ENCODE measurements at places on chromosomes 2 and 18. TPM values are rescaled to one million over a fixed set of nuclear protein-coding genes. Genes with fewer than 3 reads are reported as not detected.

Gene CHST10
- 15.6 TPM for total RNA-seq

Gene MYO7B
- 0.54 TPM for total RNA-seq

Gene SH3RF3
- 15.8 TPM for total RNA-seq

Gene ID2
- 384 TPM for total RNA-seq

Gene HOXD8
- 4.3 TPM for total RNA-seq

Gene ANO7
- 0.81 TPM for total RNA-seq

Gene NPC1
- total RNA-seq: 58.6 TPM

Gene ATP8B1
- 17.4 TPM for total RNA-seq

Gene TMEM169
- total RNA-seq: not detected

Gene PLA2R1
- total RNA-seq: 6.8 TPM

Gene PSMA8
- total RNA-seq: not detected

- peak overlapping the region; percentile 87 for H3K4me3 ChIP-seq
- no peaks in the 10 kb centered on the region for H3K36me3 ChIP-seq
- peak overlapping the region; percentile 98 for H3K27ac ChIP-seq
- no peaks in the 10 kb centered on the region for H3K27me3 ChIP-seq
Measured at GRCh38 chr2:47907039-47907781, 912 bp upstream of the FBXO11 start.

- H3K36me3 ChIP-seq: no peaks in the 10 kb centered on the region
- H3K27ac ChIP-seq: no peak overlapping the region
- H3K27me3 ChIP-seq: no peaks in the 10 kb centered on the region
- no peak for ATAC-seq
Measured at GRCh38 chr2:60826111-60826510, 55.3 kb upstream of the REL start.

GRCh38 chr2:171136024-171136423 lies 24.7 kb downstream of the TLK1 start:
- no peak for ATAC-seq
- H3K27me3 ChIP-seq: no peaks in the 10 kb centered on the region
- H3K27ac ChIP-seq: no peak overlapping the region

DNA sequence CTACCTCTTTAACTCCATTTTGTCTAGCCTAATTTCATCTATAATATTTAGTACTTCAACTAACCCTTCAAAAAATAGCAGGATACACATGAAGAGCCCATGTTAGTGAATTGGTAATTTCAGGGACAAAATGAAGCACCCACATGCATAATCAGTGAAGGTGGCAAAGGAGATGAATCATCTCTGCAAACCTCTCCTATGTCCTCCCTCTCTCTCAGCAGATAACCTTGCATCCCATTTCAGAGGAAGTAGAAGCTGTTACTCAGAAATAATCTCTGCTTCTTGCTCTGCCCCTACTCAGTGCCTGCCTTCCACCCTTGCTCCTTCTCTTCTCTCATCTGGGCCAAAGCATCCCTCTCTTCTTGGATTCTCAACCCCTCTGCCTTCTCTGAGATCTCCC lies 60.2 kb upstream of the CAVIN2 start:
- no peak overlapping the region for H3K27ac ChIP-seq
- H3K4me1 ChIP-seq: no peaks in the 10 kb centered on the region
- no peak overlapping the region for H3K4me3 ChIP-seq
- ATAC-seq: no peak

DNA sequence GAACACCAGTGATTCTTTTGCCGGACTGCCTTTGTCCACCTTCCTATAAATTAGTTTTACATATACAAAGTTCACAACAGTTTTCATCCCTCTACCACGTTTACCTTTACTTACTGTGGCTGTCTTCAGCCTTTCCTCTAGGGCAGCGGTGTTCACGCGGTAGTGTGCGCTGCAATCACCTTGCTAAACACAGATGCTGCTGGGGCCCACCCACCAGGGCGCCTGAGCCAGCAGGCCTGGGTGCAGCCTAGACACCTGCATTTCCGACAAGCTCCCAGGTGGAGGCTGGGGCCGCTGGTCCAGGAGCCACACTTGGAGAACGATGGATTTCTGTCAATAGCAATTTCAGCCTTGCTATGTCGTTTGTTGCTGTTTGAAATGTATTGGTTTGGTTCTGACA lies 83.1 kb downstream of the NDUFA10 start:
- no peak for ATAC-seq
- no peak overlapping the region for H3K27ac ChIP-seq

- no peaks in the 10 kb centered on the region for H3K4me1 ChIP-seq
- ATAC-seq: peak; percentile 87
- H3K36me3 ChIP-seq: no peaks in the 10 kb centered on the region
- peak overlapping the region; percentile 73 for H3K27ac ChIP-seq
Measured at GRCh38 chr18:3665780-3666525, 216.0 kb downstream of the TGIF1 start.

- H3K27me3 ChIP-seq: no peaks in the 10 kb centered on the region
- no peak for ATAC-seq
- no peaks in the 10 kb centered on the region for H3K36me3 ChIP-seq
- no peak overlapping the region for H3K27ac ChIP-seq
- H3K4me1 ChIP-seq: peaks cover 29% of the 10 kb centered on the region
Measured at GRCh38 chr2:230412846-230413245, 3.2 kb upstream of the SP100 start.

- no peaks in the 10 kb centered on the region for H3K36me3 ChIP-seq
- ATAC-seq: no peak
- no peaks in the 10 kb centered on the region for H3K4me1 ChIP-seq
- no peak overlapping the region for H3K4me3 ChIP-seq
Measured at GRCh38 chr2:109472331-109472959, 141.3 kb downstream of the SEPTIN10 start.

DNA sequence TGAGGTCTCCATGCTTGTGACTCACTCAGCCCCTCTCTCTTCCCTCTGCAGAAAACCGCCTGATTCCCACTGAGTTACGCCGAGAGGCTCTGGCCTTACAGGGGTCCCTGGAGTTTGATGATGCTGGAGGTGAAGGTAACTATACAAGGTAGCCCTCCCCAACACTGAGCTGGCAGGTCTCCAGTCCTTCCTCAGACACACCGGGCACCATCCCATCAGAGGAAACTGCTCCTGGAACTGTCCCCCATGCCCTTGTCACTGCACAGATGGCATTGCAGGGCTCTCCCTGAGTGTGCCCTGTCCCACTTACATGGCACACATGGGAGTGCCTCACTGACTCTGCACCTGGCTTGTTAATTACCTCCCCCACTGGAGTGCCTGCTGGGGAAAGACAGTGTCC lies 1.9 kb downstream of the IMP4 start:
- H3K27ac ChIP-seq: no peak overlapping the region
- H3K4me3 ChIP-seq: no peak overlapping the region
- H3K4me1 ChIP-seq: peaks cover 33% of the 10 kb centered on the region
- no peaks in the 10 kb centered on the region for H3K36me3 ChIP-seq

GRCh38 chr2:191686066-191686465 lies 8.1 kb downstream of the NABP1 start:
- H3K36me3 ChIP-seq: no peaks in the 10 kb centered on the region
- no peak overlapping the region for H3K27ac ChIP-seq
- H3K4me1 ChIP-seq: no peaks in the 10 kb centered on the region
- no peaks in the 10 kb centered on the region for H3K27me3 ChIP-seq
- no peak for ATAC-seq
- no peak overlapping the region for H3K4me3 ChIP-seq

GRCh38 chr2:207891086-207891844 lies 121.6 kb upstream of the FZD5 start:
- H3K4me3 ChIP-seq: no peak overlapping the region
- no peak for ATAC-seq
- H3K27me3 ChIP-seq: no peaks in the 10 kb centered on the region
- no peaks in the 10 kb centered on the region for H3K36me3 ChIP-seq
- H3K27ac ChIP-seq: no peak overlapping the region

DNA sequence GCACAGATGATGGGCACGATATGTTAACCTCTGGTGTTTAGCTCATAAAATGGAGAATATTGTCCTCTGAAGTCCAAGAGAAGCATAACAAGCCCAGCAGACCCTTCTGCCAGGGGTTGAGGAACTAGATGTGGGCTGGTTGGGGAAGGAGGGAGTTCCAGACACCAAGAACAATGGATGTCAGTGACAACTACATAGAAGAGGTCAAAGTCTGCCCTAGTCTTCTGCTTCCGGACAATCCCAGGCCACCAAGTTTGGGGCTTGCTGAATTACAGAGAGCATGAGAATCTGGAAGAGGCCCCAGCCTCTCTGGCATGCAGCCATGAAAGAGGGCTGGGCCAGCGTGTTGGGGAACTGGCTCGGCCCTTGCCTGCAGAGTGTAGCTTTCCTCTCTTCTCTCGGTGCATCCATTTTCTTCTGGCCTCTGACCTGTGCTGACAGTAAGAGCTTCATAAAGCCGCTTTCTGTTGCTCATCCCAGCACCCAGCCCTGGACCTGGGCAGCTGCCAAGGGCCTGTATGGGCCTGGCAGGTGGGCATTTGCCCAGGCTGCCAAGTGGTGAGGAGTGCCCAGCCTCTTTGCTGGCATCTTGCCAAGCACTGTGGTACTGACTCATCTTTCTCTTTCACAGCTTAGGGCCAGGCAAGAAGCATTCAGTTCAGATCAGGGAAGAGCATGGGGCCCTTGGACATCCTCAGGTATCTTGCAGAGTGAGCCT lies 14.6 kb upstream of the LAPTM4A start:
- H3K4me3 ChIP-seq: no peak overlapping the region
- no peaks in the 10 kb centered on the region for H3K27me3 ChIP-seq
- no peaks in the 10 kb centered on the region for H3K36me3 ChIP-seq
- H3K4me1 ChIP-seq: no peaks in the 10 kb centered on the region

DNA sequence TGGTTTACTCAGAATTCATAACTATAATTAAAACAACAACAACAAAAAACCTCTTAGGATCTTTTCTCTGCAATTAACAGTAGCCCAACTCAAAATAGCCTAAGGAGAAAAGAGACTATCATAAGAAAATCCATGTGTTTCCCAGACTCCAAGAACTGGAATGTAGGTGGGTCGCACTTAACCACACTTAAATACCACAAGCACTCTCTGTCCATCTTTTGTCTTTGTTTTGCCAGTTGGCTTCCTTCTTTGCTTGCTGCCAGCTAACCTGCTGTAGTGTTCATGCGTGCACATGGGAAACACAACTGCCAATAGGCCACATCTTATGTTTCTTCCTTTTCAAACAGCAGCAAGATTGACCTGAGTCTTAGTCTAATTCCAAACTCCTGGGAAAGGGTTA lies 24.1 kb upstream of the ACVR1 start:
- no peak for ATAC-seq
- H3K4me3 ChIP-seq: no peak overlapping the region
- H3K27me3 ChIP-seq: no peaks in the 10 kb centered on the region
- H3K4me1 ChIP-seq: no peaks in the 10 kb centered on the region
- H3K27ac ChIP-seq: no peak overlapping the region

DNA sequence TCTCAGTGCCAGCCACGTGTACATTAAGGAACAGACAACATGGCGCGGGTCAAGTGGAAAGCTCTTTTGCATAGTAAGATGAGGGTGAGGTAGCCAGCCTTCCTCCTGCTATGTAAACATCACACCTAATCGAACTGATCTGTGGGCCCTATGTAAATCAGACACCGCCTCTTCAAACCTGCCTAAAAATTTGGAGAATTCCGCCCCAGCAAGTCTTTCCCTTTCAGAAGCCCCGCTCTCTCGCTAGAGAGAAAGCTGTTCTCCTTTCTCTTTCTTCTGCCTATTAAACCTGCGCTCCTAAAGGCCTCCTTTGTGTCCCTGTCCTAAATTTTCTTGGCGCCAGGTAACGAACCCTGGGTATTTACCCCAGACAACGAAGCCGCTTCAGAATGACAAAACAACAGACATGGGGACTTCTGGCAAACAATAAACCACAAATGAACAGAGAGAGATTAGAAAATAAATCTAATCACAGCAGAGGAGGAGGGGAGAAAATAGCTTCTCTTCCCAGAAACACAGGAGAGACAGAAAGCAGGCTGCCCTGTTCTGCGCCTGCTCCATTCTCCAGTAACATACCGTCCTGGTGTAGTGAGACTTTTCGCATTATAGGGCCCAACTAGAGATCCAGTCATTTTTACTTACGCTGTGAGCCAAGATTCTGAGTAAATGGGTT lies 31.9 kb upstream of the CYP1B1 start:
- H3K36me3 ChIP-seq: no peaks in the 10 kb centered on the region
- no peak for ATAC-seq
- no peaks in the 10 kb centered on the region for H3K27me3 ChIP-seq
- H3K4me1 ChIP-seq: no peaks in the 10 kb centered on the region
- H3K27ac ChIP-seq: no peak overlapping the region
- no peak overlapping the region for H3K4me3 ChIP-seq

DNA sequence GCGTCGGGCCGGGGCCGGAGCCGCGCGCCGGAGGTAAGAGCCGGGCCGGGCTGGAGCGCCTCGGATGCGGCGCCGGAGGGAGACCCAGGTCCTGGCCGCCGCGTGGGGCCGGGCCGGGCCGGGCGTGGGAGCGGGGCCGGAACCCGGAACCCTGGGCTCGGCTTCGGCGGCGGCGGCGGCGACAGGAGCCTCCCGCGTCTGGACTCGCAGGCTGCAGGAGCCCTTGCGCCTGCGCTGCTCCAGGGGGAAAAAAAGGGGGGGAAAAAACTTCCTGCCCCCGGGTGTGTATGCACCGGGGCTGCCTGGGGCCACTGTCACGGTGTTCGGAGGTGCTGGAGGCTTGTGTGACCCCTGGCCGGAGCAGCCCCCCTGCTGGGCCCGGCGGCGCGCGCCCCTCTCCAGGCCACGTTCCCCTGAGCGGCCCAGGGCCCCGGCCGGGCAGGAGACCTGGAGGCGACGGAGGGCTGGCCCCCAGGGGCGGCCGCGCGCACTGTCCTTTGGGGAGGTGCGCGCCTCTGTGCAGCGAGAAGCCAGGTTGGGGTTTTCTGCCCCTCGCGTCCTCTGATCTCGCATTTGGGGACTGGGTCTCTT lies 864 bp downstream of the KLHL29 start:
- H3K27me3 ChIP-seq: no peaks in the 10 kb centered on the region
- peak overlapping the region; percentile 93 for H3K4me3 ChIP-seq

DNA sequence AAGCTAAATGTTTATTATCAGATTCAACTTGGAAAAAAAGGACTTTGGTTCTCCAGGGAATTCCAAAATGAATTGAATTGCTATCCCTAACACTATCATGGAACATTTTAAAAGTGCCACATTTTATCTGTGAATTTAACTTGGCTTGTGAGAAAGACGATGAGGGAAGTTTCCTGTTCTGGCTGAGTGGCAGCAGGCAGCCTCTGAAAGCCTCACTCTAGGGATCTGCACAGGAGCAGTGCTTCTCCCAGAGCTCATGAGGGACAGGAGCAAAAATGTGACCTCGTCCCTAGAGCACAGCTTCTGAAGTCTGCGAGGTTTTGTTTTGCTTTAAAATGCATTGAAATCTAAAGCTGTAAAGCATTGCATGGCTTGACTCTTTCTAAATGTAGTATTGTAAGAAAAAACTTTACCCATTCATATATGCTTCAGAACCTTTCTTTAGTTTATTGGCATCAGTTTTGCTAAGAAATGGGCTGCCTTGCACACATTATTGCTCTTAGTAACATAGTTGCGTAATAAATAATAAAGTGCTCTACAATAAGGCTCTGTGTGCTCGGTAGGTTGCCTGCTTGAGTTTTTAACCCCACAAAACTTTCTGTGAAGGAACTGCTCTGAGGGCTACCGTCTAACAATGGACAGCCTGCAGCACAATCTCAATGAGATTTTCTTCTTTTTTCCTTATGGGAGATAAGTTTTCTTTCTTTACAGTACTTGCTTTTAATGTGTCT lies 136.2 kb upstream of the CDCA7 start:
- H3K4me3 ChIP-seq: no peak overlapping the region
- H3K4me1 ChIP-seq: peaks cover 76% of the 10 kb centered on the region
- ATAC-seq: peak; percentile 59
- H3K36me3 ChIP-seq: peaks cover 8% of the 10 kb centered on the region
- H3K27me3 ChIP-seq: no peaks in the 10 kb centered on the region

- H3K27me3 ChIP-seq: no peaks in the 10 kb centered on the region
- peaks cover 10% of the 10 kb centered on the region for H3K4me1 ChIP-seq
- no peak overlapping the region for H3K4me3 ChIP-seq
- no peaks in the 10 kb centered on the region for H3K36me3 ChIP-seq
- ATAC-seq: no peak
- no peak overlapping the region for H3K27ac ChIP-seq
Measured at GRCh38 chr2:25491003-25491696, 149.4 kb upstream of the DNMT3A start.
